ENCODE measurements at places on chromosomes 3 and 15.
A peak's percentile ranks its signal among the peaks of the same experiment; 100 is the strongest.

- H3K4me1 ChIP-seq = peaks cover 8% of the 10 kb centered on the region
- H3K4me3 ChIP-seq = peak overlapping the region; percentile 46
- H3K27me3 ChIP-seq = no peaks in the 10 kb centered on the region
Observed at GRCh38 chr3:10205451-10206165, 40.9 kb downstream of the IRAK2 start.

DNA sequence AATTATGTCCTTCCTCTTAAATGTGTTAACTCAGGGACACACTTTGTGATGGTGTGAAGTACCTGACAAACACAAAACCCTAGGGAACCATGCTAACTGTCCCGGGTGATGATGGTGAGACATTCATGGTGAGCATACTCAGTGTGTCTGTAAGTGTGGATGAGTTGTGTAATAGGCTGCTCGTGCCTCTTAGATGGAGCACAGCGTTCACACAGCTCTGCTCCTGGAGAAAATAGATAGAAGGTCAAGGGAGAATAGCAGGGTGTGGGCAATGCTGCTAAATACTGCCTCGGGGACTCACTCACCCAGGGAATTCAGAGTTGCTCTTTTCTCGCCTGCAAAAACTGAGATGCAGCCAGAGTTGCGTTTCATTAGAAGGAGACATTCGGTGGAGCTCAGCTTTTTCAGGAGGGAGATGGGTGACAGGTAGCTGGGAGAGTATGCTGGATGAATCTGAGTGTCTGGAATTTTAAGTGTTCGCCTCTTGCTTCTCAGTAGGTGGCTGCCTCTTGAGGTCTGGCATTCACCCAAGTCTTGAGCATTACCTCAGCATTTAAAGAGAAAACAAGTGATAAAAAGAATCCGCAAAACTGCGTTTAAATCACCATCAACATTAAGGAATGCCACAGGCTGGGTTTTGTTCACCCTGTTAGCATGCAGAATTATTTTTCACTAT is 813.2 kb downstream of the AGBL1 start:
- no peak overlapping the region for H3K4me3 ChIP-seq
- peak; percentile 33 for DNase-seq
- no peak overlapping the region for H3K27ac ChIP-seq

DNA sequence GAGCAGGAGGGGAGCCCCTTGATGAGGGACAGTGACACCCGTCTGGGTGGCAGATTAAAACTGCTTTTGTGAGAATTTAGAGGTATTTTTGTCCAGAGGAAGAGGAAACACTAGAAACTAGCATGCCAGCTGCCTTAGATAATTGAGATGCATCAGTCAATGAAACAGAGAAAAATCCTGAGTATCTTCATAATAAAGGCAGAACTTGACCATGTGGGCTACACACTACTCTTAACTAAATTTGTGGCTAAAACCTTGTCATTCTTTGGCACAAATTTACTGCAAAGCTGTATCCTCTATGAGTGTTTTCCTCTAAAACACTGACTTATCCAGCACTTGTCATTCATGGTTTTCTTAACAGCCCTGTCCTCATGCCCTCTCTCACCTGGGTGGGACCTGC is 259.7 kb upstream of the TPM1 start:
- H3K27me3 ChIP-seq = no peaks in the 10 kb centered on the region
- peaks cover 28% of the 10 kb centered on the region for H3K4me1 ChIP-seq
- H3K4me3 ChIP-seq = no peak overlapping the region
- DNase-seq = no peak

DNA sequence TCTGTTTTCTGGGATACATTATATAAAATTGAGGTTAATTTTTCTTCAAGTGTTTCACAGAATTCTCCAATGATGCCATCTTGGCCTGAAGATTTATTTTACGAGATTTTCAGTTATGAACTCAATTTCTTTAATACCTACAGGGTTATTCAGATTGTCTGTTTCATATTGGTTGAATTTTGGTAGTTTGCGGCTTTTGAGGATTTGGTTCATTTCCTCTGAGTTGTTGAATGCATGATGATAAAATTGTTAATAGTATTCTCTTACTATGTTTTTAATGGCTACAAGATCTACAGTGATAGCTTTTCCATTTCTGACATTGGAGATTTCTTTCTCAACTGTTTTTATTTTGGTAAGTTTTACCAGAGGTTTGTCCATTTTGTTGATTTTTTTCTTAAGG is 63.9 kb upstream of the PTPRG start:
- no peaks in the 10 kb centered on the region for H3K36me3 ChIP-seq
- H3K27me3 ChIP-seq = no peaks in the 10 kb centered on the region
- no peaks in the 10 kb centered on the region for H3K4me1 ChIP-seq
- no peak overlapping the region for H3K4me3 ChIP-seq

- H3K4me3 ChIP-seq = peak overlapping the region; percentile 28
- H3K27me3 ChIP-seq = no peaks in the 10 kb centered on the region
- no peaks in the 10 kb centered on the region for H3K36me3 ChIP-seq
- H3K27ac ChIP-seq = no peak overlapping the region
Observed at GRCh38 chr3:6921066-6921465, 60.2 kb downstream of the GRM7 start.

DNA sequence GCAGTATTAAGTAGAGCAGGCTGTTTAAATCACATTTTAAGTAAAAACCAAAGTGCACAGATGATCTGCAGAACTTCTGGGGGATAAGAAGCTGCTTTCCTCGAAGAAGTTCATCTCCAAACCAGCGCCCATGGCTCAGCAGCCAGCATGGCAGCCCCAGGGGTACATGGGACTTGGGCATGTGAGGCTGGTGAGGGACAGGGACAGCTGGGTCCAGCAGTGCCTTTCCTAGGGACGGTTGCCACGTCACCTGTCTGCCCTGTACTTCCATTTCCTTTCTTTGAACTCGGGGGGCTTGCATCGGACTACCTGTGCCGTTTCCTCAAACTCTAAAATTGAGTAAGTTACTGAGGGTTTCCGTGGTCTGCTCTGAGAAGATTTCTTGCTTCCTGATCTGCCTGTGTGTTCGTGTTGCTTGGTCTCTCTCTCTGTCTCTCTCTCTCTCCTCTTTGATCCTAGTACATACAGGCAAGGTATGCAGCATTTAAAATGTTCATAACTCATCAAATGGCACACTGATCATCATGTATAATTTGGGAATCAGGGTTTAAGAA is 67.6 kb downstream of the IGF1R start:
- H3K4me3 ChIP-seq = no peak overlapping the region
- no peaks in the 10 kb centered on the region for H3K27me3 ChIP-seq
- peaks cover 14% of the 10 kb centered on the region for H3K36me3 ChIP-seq
- peaks cover 11% of the 10 kb centered on the region for H3K4me1 ChIP-seq
